ENCODE measurements at places on chromosomes 6 and 20.

DNA sequence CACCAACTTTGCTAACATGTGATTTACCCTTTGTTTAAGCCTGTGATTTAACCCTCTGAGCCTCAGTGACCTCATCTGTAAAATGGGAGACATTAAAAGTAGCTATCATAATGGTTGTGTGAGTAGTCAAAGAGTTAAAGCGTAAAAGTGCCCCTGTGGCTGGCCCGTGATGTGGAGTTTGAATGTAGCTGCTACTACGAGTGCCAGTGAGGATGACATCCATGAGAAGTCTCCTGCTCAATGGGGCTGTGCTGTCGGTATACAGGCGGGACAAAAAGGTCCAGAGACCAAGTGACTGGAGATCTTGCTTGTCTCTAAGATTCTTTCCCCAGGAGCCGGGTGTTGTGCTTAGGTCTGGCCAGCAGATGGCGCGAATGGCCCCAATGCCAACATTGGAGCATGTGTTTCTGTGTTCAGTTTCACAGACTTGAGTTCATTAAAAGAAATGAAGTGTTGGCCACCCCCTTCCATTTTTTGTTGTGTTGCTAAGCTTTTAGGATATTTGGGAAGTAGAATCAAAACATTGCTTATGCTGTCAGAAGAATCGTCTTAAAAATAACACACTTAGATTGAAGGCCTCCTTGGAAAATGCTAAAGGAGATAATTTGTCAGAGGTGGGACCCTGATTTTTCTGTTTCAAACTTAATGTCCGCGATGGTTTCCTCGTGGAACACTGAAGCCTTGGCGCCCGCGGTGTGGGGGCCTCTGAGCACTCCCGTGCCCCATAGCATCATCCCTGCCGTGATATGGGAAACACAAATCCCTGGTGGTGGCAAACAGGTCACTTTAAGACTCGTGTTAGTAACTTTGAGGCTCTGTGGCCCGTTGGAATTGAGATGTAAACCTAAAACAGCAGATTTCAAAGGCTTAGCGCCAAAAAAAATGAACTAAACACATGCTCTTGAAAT lies 9.3 kb upstream of the RBM38 start:
- DNase-seq = no peak

GRCh38 chr6:26020329-26021000 lies 57.9 kb downstream of the TRIM38 start:
- peak; percentile 46 for DNase-seq

GRCh38 chr20:41510224-41510623 lies 108.0 kb downstream of the CHD6 start:
- no peak for DNase-seq

GRCh38 chr6:10682355-10682988 lies 11.9 kb downstream of the C6orf52 start:
- DNase-seq = no peak

Data from T-helper 22 cell (primary cell).